ENCODE measurements at places on chromosomes 2 and 18.

- no peak for DNase-seq
Measured at GRCh38 chr18:72376256-72376655, 167.9 kb downstream of the CBLN2 start.

DNA sequence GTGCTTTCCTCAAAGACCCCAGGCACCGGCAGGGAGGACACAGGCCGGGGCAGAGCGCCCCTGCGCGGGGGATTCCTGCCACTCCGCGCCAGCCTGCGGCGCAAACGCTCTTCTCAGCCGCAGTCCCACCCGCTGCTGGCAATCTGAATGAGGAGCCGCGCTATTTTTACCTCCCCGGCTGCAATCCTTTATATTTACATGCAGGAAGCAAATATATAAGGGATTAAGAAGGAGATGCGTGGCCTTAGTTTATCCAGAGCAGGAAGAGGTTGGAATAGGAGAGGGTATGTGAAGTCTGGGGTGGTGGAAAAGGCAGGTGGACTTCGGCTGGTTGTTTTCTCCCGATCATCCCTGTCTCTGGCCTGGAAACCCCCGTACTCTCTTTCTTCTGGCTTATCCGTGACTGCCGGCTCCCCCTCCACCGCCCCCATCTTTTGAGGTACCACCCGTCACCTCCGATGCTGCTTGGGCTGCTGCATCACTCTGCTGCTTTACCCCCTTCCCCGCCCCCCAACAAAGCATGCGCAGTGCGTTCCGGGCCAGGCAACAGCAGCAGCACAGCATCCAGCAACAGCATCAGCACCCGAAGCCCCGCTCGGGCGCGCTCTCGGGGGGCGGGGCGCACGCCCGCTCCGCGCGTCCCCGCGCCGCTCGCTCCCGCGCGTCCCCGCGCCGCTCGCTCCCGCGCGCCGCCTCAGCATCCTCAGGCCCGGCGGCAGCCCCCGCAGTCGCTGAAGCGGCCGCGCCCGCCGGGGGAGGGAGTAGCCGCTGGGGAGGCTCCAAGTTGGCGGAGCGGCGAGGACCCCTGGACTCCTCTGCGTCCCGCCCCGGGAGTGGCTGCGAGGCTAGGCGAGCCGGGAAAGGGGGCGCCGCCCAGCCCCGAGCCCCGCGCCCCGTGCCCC is at the start of gene ADAM23:
ADAM23 (plus strand) TSS at position 700 of the 902 bp plus-strand sequence. CDS start 335 bp downstream, outside the sequence.
- peak; percentile 74 for DNase-seq

GRCh38 chr2:54161660-54162424 is 46.4 kb downstream of the ACYP2 start:
- DNase-seq, result no peak

- no peak for DNase-seq
Measured at GRCh38 chr18:26703170-26703930, 155.0 kb upstream of the KCTD1 start.

DNA sequence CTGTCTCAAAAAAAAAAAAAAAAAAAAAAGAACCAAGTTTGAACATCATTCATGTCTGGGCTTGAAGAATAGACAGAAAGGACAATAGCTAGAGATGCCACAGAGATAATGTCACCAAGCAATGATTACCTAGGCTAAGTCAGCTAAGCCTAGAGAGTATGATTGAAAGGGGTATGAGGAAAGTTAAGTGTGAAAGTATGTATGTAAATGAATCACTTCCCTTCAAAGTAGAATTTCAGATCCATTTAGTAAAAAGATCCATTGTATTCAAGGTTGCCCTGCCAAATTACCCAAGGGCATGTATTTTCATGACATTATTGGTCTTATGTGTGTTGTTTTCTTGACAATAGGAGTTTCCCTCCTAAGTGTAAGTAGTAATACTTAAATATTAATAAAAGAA is 34.1 kb upstream of the SLC39A10 start:
- no peak for DNase-seq

All from Right ventricle myocardium inferior (tissue), 1 donor.